ENCODE measurements at places on chromosomes 16 and 17.

DNA sequence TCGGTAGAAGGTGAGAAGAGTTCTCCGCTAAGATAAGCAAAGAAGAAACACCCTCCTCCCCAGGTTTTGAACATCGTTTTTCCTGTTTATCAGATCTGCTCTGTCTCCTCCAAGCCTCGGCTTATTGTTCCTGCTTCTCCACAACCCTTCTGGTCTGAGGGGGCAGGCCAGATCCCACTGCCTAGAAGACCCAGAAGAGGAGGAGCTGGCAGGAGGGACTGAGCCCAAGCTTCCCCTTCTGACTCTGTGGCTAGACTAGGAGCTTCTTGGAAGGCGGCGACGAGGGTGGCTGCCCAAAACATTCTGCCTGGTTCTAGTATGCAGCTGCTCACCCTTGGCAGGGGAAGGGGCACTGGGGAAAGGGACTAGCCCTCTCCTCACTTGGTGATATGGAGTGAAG, 5.2 kb upstream of the HOXB5 start:
- DNase-seq: no peak

GRCh38 chr17:8121681-8122421, 2.1 kb downstream of the HES7 start:
- peak; percentile 79 for DNase-seq

DNA sequence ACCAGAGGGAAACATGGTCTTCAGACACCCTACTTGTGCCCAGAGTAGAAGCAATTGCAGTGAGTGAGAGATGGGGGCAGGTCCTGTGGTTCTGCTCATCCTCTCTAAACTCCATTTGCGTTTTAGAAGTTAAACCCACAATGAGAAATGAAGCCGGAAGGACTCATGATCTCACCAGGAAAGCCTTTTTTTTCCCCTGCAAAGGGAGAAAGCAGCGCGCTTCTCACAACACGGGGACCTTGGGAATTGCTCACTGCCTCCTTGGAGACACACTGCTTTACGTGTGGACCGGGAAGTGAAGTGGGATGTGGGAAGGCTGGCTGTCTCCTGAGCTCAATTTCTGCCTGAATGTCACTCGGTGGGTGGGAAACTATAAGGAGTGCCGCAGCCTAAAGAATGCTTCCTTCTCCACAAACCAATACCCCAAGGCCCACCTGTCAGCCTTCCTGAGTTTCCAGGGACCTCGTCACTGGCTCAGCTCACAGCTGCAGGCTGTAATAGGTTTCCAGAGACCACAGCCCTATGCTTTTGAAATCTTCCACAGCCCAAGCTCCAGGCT, 365.4 kb downstream of the XYLT1 start:
- peak; percentile 28 for DNase-seq

GRCh38 chr17:10471858-10472257, 2.5 kb upstream of the MYH4 start:
- DNase-seq: no peak

GRCh38 chr17:53924530-53925455, 102.1 kb downstream of the KIF2B start:
- no peak for DNase-seq

GRCh38 chr16:52578829-52579498, 32.0 kb upstream of the TOX3 start:
- no peak for DNase-seq

DNA sequence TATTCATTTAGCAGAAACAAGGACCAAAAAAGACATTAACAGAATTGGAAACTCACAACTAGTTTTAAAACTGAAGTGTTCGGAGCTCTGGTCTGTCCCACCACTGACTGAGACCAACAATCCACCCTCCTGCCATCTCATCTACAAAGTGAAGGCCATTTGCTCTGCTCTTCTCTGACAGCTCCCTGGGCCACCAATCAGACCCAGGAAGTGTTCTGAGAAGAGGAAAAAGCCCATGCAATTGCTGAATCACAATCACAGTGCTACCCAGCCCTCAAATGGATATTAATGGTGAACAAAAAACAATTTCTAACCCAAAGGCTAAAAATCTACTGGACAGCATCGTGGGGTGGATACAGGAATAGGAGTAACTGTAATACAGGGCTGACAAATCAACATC, 2.1 kb downstream of the RPL23 start:
- DNase-seq: no peak

- no peak for DNase-seq
Observed at GRCh38 chr16:50940275-50940854, 198.5 kb downstream of the CYLD start.

DNA sequence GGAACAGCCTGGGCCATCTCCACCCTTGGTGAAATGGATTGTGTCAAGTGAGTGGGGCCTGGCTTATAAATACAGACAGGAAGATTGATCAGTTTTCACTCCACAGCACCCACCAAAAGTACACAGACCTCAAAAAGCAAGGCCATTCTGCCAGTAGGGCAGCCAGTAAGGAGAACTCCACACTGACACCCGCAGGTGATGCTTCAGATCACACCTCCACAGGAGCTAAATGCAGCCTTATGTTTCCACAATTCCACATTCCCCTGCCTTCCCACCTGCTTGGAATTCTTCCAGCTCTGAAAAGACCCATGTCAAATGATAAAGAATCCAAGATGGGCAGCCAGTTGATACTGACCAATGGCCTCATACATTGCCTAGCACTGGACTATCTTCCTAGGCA, 191.1 kb downstream of the ZFHX3 start:
- DNase-seq: peak; percentile 50

DNA sequence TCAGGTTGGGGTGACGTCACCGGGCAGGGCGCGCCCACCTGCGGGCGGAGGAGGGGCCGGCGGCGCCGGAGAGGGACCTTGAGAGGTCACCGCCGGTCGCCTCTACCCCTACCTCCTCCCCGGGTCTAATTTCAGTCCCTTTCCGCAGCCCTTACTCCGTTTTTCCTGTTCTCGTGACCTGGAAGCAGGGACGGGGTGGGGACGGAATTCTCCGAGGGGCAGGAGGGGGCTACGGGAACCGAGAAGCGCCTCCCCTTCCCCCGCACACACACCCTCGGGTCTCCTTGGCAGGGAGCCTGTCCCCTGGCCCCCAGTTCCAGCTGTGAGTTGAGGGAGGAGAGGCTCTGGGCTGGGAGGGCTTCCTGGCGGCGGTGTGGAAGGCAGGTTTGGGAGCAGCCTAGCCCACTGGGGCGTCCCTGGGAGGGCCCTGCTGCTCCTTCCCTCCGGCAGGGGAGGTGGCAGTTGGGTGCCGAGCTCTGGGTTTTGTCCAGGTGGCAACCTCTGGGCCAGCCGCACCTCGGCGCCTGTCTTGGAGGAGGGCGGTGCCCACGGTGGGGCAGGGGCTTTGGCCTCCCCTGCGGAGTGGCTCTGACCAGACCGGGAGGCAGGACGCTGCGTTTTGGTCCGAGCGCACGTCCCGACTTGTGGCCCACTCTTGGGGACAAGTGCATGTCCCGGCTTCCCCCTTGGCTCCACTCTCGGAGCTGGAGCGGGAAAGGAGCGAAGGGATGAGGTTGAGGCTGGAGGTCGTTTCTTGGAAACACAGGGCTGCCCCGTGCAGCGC, 773 bp downstream of the SYNGR3 start:
- DNase-seq: peak; percentile 69

- no peak for DNase-seq
Observed at GRCh38 chr17:73630531-73630930, 13.7 kb downstream of the SDK2 start.

GRCh38 chr17:17028878-17029535, 13.2 kb upstream of the MPRIP start:
- DNase-seq: no peak

Measured in activated CD8-positive, alpha-beta T cell treated with anti-CD3 and anti-CD28 coated beads for 36 hours (primary cell).